ENCODE measurements at places on chromosomes 2 and 18. TPM values are rescaled to one million over a fixed set of nuclear protein-coding genes. Genes with fewer than 3 reads are reported as not detected.

The AMER3 gene
- 0.18 TPM for total RNA-seq

The SPP2 gene
- not detected for total RNA-seq

The CNTNAP5 gene
- total RNA-seq = 5.0 TPM

The IL36B gene
- not detected for total RNA-seq

The DLX2 gene
- total RNA-seq = 0.28 TPM

The LAMA1 gene
- 8.7 TPM for total RNA-seq

The HOXD8 gene
- 9.3 TPM for total RNA-seq

The TTC39C gene
- total RNA-seq = 14.3 TPM

The KATNAL2 gene
- 7.9 TPM for total RNA-seq

The FAM210A gene
- 15.4 TPM for total RNA-seq

The MYO1B gene
- 81.0 TPM for total RNA-seq

The DSG4 gene
- not detected for total RNA-seq

The SLC16A14 gene
- total RNA-seq = 0.18 TPM

The PDIA6 gene
- 292 TPM for total RNA-seq

The CNDP1 gene
- not detected for total RNA-seq

The PDE1A gene
- total RNA-seq = 21.6 TPM

The RNU2-63P gene
- 6.9 TPM for total RNA-seq

The SERPINB5 gene
- not detected for total RNA-seq

The MC4R gene
- total RNA-seq = not detected

The KCNJ3 gene
- not detected for total RNA-seq

The GDF7 gene
- 11.2 TPM for total RNA-seq

The GLS gene
- total RNA-seq = 130 TPM

The CMPK2 gene
- total RNA-seq = 0.49 TPM

The OTOF gene
- total RNA-seq = 0.13 TPM

The PROM2 gene
- 0.62 TPM for total RNA-seq

The EGR4 gene
- 0.15 TPM for total RNA-seq

The FASTKD1 gene
- 33.7 TPM for total RNA-seq

The ACKR3 gene
- total RNA-seq = 24.8 TPM

The CHST10 gene
- 20.6 TPM for total RNA-seq

The NAT8 gene
- not detected for total RNA-seq

The CRYGC gene
- total RNA-seq = not detected

The SLC23A3 gene
- total RNA-seq = 1.7 TPM

The MC2R gene
- not detected for total RNA-seq

The GYPC gene
- total RNA-seq = 154 TPM

The TM4SF20 gene
- total RNA-seq = not detected

The CPSF3 gene
- 55.2 TPM for total RNA-seq

The NETO1 gene
- 12.8 TPM for total RNA-seq

All from endothelial cell (in vitro differentiated cells).